ENCODE measurements at places on chromosomes 6 and 20.

DNA sequence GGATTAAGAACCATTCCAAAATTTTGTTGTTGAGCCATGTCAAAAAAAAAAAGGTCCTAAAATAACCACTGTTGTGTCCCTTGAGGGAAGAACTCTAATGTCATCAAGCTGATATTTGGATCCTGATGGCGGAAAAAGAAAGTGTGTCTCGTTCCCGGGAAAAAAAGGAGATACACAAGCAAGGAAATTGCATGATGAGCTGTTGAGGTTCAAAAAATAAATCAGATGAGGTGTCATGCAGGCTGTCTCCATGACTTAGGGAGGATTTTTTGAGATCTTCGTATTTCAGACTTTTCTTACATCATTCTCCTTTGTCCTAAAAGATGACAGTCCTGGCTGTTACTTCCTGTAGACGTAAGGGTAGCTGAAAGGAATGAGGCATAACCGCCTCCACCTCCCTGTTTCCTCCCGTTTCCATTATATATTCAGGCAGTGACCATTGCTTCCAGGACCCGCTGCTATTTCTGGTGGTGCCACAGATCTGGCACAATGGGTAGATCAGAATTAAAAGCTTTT, 117.3 kb upstream of the TNFAIP3 start:
- DNase-seq = no peak

- DNase-seq = no peak
Measured at GRCh38 chr6:170157567-170158218, 133.2 kb downstream of the DLL1 start.

GRCh38 chr6:40509086-40509485, 78.1 kb downstream of the LRFN2 start:
- no peak for DNase-seq

DNA sequence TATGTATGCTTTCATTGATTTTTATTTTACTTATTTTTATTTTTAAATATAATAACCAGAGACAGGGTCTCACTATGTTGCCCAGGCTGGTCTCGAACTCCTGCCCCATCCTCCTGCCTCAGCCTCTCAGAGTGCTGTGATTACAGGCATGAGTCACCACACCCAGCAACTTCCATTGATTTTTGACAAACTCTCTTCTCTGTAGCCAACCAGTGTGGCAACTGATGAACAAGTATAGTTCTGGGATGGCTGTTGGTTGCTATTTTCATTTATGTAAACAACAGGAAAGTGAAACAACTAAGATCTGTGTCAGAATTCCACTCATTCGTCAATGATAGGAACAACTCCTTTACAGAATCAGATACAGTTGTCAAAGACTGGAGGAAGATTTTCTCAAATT, 356.7 kb upstream of the JARID2 start:
- no peak for DNase-seq

DNA sequence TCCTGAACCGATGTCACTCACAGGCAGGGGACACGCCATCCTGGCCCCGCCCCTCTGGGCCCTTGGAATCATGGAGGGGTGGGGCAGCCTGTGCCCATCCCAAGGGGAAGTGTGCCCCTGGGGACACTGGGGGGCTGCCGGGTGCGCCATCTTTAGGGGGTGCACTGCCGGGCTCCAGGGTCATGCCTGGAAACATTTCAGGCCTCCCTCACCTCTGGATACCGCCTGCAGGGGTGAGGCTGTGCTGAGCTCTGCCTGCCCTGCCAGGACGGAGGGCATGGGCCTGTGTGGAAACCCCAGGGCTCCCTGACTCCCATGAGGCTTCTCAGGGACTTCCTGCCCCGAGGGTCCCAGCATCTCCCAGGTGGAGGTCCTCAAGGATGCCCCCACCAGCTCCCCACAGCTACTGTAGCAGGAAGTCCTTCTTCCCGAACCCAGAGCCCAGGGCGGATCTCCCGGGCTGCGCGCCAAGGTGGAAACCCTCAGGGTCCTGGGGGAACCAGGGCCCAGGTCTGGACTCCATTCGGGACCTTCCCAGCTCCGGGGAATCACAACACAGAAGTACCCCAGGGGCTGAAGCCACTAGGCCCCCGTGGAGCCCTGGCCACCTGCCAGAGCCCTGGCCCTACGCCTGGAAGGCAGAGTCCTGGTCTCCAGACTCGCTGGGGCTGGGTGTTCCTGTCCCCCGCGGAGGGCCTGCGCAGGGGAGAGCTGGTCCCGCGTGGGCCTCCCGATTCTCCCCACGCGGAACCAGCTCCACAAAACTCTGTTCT, 15.6 kb downstream of the CHRNA4 start:
- DNase-seq = no peak

DNA sequence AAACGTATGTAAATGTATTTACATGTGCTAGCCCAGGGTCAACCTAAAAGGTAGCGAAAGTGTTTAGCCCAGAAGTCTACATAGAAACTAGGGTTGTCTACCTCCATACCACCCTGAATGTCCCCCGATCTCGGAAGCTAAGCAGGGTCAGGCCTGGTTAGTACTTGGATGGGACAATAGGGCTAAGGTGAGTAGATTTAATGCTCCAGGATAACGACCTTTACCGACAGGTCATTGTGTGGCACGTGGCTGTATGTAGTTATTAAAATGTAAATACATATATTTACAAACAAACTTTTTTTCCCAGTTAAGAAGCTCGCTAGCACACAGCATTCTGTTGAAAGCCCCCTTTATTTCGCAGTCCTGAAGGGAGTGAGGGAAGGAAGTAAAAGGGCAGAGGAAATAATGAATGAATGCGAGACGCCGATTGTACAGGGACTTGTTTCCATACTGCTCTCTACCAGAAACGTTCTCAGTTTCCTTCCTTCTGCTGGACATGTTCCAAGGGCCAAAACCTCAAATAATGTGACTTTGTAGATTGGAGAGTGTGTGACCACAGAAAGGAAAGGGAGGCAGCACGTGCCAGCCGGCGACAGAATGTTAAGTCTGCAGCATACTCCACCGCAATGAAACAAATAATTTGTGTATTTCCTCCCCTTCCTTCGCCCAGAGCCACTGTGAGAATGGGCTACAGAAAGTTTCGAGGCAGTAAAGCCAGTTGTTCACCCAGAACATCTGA, 612 bp downstream of the ADAT2 start:
- peak; percentile 94 for DNase-seq

DNA sequence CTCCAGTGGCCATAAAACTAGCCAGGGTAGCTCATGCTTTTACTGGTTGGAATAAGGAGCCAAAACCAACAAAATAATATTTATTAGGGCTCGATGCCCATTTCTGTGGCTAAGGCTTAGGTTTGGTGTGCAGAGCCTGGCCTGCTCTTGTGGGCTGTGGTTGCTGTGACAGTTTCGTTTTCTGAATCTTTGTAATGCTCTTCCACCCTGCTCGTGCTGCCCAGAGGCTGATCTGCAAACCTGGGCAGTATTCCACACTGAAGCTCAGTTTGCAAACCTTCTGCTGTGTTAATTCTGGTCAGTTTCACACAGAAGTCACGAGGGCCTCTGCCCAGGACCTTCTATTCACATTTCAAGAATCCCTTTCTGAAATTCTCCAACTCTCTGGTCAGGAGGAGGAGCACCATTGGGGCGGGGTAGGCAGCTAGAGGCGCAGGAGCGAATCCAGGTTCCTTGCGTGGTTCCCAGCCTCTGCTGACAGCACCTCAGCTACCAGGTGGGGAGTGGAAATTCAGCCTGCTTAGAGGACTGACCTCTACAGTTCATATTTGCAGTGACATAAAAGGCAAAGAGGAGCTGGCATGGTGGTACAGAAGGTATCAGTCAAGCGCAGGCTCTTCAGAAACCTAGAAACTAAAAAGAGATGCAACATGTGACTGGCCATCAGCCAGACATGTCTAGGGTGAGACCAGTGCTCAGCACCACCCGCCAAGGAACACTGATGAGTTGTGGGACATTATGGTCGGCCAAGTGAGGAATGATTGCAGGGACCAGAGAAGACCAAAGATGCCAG, 14.3 kb upstream of the C20orf144 start:
- no peak for DNase-seq

GRCh38 chr6:22254886-22255285, 42.0 kb downstream of the PRL start:
- DNase-seq = no peak

DNA sequence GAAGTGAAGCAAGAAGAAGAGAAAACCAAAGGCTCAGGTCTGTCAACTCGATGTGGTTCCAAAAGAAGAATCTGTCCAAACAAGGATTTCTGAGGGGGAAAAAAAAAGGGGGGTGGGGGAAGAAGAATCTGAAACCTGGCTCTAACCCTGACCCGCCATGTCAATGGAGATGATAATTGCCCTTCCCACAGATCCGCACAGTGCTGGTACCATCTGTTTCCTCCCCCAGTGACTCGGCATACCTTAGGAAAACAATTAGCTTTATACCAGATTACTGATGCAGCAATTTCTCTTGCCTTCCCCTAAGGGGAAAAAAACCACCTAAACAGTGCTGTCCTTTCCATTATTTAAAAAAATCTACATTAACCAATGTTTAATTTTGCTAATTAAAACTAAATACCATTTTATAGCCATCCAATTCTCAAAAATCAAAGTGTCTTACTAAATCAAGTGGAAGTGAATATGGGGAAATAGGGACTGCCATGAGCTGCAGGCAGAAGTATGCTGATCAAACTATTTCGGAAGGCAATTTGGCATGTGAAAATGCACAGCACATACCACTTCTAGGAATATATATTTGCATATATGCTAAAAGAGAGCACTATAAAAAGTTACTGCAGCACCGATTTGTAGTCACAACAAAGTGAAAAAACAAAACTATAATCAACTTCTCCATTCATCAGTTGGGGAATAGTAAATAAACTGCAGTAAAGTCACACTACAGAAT, 46.8 kb downstream of the MAP7 start:
- DNase-seq = no peak

GRCh38 chr6:36986704-36987047, 680 bp upstream of the MTCH1 start:
- peak; percentile 37 for DNase-seq

DNA sequence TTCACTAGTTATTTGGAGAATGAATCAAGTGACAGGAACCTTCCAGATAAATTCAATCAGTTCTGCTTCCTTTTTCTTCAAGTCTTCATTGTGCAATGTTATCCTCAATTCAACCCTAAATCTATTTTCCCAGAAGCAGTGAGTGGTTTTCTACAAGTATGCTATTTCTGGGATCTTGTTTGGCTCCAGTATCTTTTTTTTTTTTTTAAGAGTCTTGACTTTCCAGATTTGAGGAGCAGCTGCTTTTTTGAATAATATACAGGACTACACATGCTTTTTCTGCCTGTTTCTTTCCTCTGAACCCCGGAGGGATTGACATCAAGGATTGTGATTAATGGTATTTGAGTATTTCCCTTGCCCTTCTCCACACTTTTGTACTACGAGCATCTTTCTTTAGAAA, 339.2 kb upstream of the JAG1 start:
- DNase-seq = no peak

GRCh38 chr20:62136283-62137091, 6.7 kb downstream of the PSMA7 start:
- peak; percentile 80 for DNase-seq

GRCh38 chr6:146948790-146949342, 255.4 kb upstream of the STXBP5 start:
- DNase-seq = no peak

GRCh38 chr6:131966443-131966842, 15.3 kb upstream of the CCN2 start:
- DNase-seq = no peak

- no peak for DNase-seq
Measured at GRCh38 chr6:47651505-47651944, 46.9 kb upstream of the ADGRF4 start.

- DNase-seq = no peak
Measured at GRCh38 chr20:38973645-38974044, 11.5 kb downstream of the DHX35 start.

DNA sequence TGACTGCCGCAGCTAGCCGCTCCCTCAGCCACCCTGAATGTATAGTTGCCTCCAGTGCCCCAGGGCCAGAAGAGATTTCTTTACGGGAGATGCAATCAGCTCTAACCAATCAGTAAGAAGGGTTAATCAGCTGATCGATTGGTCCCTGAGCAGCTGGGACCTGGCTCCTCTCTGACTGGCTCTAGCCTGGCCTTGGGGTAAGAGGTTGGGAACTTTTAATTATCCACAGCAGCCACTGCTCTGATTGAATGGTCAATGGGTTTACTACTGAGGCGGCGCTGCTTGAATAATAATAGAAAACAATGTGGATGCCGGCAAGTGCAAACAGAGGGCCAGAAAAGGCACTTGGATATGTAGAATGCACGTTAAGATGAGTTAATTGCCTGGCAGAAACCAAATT, 99.8 kb downstream of the TFAP2A start:
- DNase-seq = no peak

- DNase-seq = no peak
Measured at GRCh38 chr20:46361811-46362210, 44.6 kb downstream of the ELMO2 start.

- DNase-seq = no peak
Measured at GRCh38 chr6:50691814-50692495, 21.4 kb upstream of the TFAP2D start.

Measured in hematopoietic multipotent progenitor cell treated with erythropoietin and hydrocortisone succinate and interleukin-3 and kit ligand, for 8 days (in vitro differentiated cells).